ENCODE measurements at places on chromosomes 11 and 22. TPM values are rescaled to one million over a fixed set of nuclear protein-coding genes. Genes with fewer than 3 reads are reported as not detected.

Gene MRPL23
- polyA plus RNA-seq, result 52.2 TPM

Gene CRYBB1
- polyA plus RNA-seq, result 1.0 TPM

Gene LRRC4C
- polyA plus RNA-seq, result 17.1 TPM

Gene CTSD
- 195 TPM for polyA plus RNA-seq

Gene CDCA5
- 20.1 TPM for polyA plus RNA-seq

Gene CHEK1
- polyA plus RNA-seq, result 28.8 TPM

Gene SREBF2
- 103 TPM for polyA plus RNA-seq

Gene MMP13
- polyA plus RNA-seq, result not detected

All from renal cortex interstitium (tissue), 15 donors.